ENCODE measurements at places on chromosomes 7 and 10. TPM values are rescaled to one million over a fixed set of nuclear protein-coding genes. Genes with fewer than 3 reads are reported as not detected.

TRIM50 gene
- total RNA-seq, result not detected

CCDC146 gene
- 1.4 TPM for total RNA-seq

NXPH1 gene
- not detected for total RNA-seq

SFTPA2 gene
- total RNA-seq, result not detected

TRIL gene
- total RNA-seq, result 27.5 TPM

DNA sequence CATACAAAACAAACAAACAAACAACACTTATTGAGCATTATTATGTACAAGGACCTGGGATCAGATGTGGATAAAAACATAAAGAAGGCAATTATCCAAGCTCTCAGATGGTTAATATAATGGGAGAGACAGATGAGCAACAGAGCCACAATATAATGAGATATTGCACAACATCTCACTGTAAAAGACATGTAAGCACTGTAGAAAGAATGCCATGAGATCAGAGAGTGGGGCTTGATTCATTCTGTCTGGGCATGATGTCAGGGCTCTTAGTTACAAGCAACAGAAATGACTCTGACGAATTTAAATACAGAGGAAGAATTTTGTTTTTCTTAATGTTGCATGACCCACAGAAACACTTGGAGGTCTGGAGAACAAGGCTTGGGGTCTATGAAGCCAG is 164.7 kb upstream of the PLXDC2 start:
- DNase-seq, result no peak

DNA sequence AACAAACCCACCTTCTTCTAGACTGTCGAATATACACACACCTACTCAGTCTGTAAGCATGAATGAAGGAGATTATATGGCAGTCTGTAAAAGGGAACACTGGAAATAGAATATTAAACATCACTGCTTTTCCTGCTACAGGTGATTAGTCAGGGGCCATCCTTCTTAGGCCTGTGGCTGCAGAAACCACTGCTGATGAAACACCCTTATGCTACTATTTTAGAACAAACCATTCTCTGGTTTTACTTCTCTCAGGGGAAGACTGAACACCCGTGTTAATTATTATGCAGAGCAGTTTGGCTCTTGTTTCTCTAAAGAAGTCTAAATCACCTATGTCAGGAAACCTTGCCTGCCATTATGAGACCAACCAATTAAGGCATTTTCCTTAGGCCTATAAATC is 351.1 kb upstream of the KLF6 start:
- DNase-seq, result no peak

DNA sequence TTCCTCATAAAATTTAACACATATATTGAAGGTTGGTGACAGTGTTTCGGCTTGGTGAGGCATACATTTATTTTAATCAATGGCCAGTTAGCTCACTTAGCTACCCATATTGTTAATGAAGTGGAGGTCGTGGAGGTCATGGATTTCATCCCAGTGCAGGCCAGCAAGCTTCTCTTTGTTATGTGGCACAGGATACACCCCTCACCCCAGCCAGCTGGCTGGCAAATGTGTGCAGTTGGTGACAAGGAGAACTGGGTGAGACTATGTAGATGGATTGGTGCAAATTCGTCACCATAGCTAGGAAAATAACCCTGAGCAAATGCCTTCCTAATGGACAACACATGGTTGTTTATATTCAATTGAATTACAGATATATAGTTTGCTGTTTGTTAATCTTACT is 50.5 kb upstream of the FOXP2 start:
- peak; percentile 26 for DNase-seq

- DNase-seq, result peak; percentile 95
Measured at GRCh38 chr7:93944673-93945072, 23.1 kb downstream of the GNG11 start.

GRCh38 chr7:131741446-131741845 is 185.0 kb upstream of the PODXL start:
- DNase-seq, result no peak

GRCh38 chr10:97040706-97041105 is 145.1 kb downstream of the SLIT1 start:
- no peak for DNase-seq

GRCh38 chr7:150737265-150738055 is at the start of gene GIMAP5:
GIMAP5 (plus strand) TSS chr7:150737418; CDS start chr7:150740885, 3,467 bp downstream.
- peak; percentile 65 for DNase-seq

- DNase-seq, result peak; percentile 32
Measured at GRCh38 chr7:29254591-29254990, 60.0 kb downstream of the CHN2 start.

GRCh38 chr10:132675031-132675740 is 110.8 kb downstream of the NKX6-2 start:
- no peak for DNase-seq

- DNase-seq, result no peak
Measured at GRCh38 chr10:3336673-3337293, 164.2 kb upstream of the PITRM1 start.

All from dermis blood vessel endothelial cell (primary cell).